Activated CD4-positive, alpha-beta T cell treated with anti-CD3 and anti-CD28 coated beads, Interleukin-2, amount 50 U/mL, for 48 hours (primary cell): ENCODE measurements at places on chromosomes 16 and 17.

DNA sequence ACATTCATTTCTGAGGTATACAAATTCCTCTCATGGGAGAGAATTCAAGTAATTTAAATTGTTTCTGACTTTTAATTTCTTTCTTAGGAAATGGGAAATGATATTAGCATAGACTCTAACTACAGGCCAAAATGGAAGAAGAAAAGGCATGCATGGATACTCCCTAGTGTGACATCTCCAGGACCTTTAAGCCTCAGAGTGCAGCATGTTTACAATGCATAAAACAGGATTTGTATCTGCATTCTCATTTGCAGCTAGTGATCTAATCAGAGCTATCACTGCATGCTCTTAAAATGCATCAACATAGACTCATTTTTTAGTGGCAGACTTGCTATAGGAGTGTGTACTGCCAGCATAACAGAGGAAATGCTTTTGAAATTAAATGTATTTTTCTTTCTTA is 224.6 kb upstream of the GOT2 start:
- no peak for DNase-seq

- DNase-seq, result no peak
These were observed 154.3 kb downstream of the SDK2 start for GRCh38 chr17:73489991-73490390.

DNA sequence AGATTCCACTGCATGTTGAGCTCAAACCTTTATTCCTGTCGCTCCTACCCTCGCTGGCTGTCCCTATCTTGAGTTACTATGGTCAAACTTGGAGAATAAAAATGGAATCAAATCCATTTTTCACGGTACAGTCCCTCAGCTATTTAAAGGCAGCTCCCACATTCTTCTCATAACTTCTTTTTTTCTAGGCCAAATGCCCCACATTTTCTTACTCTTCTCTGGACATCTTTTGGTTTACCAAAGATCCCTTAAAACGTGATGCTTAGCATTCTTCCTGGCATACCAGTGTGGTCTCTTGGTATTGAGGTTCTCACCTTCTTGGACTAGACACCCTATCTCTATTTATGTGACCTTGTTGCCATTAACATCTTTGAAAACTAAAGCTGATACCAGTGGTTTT is 48.3 kb upstream of the MAF start:
- DNase-seq, result no peak

DNA sequence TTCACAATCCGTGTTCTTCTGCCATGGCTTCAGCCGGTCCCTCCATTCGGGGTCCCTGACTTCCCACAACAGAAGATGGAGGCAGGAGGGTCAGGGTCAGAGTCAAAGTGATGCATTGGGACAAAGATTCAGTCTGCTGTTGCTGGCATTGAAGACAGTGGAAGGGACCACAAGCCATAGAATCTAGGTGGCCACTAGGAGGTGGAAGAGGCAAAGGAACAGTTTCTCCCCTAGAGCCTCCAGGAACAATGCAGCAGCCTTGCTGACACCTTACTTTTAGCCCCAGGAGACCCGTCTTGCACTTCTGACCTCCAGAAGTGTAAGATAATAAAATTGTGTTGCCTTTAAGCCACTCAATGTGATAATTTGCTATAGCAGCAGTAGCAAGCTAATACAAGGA is 55.9 kb downstream of the MFSD11 start:
- DNase-seq, result no peak

- no peak for DNase-seq
These were observed 58.8 kb downstream of the AP2B1 start for GRCh38 chr17:35645923-35646322.

DNA sequence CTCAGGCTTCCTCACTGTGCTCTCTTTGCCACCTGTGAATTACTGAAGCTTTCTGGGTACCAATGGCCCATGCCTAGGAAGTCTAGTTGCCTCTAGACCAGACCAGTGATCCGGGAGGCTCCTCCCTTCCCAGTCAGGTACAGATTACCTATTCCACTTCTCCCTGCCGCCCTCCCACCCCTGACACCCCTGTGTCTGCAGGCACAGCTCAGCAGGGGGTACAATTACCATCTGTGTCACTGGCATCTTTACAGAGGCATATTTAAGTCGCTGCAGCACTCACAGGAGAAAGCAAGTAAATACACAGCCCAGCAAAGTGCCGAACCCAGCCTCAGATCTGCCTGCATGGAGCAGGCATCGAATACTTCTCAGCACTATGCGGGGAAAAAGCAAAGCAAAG is 5.3 kb upstream of the WSCD1 start:
- no peak for DNase-seq
